ENCODE measurements at places on chromosomes 2 and 18.

- no peak for DNase-seq
Observed at GRCh38 chr18:68826121-68826520, 28.2 kb downstream of the CCDC102B start.

GRCh38 chr2:30230497-30231211 is 680 bp upstream of the LBH start:
- no peak for DNase-seq

GRCh38 chr18:37309861-37310260 is 255.7 kb downstream of the CELF4 start:
- no peak for DNase-seq

DNA sequence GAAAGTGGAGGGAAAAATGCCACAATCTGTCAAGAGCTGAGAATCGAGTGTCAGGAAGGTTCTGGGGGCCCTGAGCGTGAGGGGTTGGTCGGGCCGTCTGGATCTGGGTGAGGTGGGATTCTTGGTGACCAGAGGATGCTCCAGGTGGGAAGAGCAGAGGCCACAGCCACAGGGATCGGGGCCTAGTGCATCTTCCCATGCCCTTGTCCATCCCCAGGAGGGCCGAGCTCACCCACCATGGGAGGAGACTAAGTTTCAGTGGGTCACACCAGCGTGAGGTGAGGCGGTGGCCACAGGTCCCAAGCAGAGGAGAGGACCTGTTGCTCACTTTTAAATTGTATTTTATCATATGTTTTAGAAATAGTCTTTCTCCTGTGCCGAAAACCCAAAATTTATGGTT is 70.0 kb downstream of the TMEM18 start:
- DNase-seq: no peak

GRCh38 chr2:80830891-80831290 is 526.3 kb upstream of the LRRTM1 start:
- no peak for DNase-seq
